NCI-H2081 treated with DMSO at 0.1 percent for 48 hours (cell line): ENCODE measurements at places on chromosomes 2 and 18.

DNA sequence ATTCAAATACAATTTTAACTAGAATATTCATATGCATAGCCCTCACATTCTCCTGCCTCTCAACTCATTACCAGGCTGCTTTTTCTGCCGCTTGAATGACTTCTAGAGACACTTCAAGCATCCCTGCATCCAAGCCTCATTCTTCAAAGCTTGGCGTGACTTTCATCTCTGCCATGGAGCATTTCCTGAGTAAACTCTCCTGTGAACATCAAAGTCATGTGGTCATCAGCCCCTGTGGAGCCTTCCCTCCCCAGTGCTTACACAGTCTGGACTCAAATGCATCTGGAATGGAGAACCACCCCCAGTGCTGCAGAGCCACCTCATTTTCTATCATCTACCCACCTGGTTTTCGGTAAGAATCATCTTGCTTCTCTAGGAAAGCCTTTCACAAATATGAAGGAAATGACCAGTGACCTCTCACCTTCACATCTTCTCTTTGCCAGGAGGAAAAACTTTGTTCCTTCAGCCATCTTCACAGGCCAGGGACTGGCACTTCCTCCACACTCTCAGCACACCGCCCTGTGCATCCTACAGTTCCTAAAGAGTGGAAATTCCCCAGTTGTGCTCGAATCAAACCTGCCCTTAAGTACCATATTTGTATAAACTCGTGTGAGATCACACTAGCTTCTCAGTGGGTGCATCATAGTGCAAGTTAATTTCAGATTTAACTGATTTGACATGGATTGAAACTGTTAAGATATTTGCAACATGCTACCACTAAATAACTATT lies 116.4 kb downstream of the COL6A3 start:
- no peak for DNase-seq

DNA sequence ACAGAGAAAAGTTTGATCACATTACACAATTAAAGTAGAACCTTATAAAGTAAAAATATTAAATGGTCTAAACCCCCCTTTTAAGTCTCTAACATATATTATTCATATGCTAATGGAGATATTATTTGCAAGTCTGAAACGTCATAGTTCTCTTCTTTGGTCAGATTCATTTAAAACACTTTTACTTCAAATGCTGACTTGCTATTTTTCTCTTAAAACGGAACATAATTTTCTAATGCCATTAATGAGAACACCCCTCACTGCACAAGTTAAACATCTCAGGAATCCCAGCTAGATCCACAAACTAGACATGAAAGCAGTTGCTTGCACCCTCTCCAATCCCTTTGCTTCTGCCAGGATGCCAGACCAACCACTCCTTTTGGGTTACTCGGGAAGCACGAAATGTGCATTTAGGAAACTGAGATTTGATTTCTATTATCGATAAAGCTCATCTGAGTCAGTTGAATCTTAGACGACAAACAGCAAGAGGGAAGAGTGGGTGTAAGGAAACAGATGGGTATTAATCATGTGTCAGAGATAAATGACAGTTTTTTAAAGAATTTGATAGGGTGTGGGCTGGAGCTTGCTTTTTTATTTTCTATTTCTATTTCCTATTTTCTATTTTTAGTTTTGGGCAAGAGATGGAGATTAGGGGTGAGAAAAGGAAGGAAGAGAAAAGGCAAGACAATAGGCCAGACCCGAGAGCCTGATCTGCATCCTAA lies 1.5 kb downstream of the ADD2 start:
- no peak for DNase-seq

DNA sequence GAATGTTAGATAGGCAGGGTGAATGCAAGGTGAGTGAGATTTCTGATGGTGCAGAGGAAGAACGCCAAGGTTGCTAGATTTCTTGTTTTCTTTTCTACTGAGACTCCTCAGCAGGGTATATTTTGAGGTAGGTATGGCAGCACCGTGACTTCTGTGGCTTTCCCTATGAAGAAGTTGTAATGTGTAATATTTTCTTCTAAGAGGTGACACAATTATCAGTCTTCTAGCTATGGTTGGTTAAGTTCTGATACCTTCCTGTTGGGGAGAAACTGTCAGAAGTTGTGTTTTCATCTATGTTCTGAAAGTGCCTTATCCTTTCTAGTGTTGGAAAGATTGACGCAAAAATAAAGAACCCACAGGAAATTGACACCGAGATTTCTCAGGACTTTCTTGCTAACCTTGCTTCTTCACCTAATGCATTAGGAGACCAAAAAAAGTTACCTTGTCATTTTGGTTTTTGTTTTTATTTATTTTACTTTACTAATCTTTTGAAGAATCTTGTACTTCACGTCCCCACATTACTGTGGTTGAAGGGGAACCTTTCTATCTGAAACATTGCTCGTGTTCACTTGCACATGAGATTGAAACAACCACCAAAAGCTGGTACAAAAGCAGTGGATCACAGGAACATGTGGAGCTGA lies 11.9 kb downstream of the IL18R1 start:
- DNase-seq, result no peak

DNA sequence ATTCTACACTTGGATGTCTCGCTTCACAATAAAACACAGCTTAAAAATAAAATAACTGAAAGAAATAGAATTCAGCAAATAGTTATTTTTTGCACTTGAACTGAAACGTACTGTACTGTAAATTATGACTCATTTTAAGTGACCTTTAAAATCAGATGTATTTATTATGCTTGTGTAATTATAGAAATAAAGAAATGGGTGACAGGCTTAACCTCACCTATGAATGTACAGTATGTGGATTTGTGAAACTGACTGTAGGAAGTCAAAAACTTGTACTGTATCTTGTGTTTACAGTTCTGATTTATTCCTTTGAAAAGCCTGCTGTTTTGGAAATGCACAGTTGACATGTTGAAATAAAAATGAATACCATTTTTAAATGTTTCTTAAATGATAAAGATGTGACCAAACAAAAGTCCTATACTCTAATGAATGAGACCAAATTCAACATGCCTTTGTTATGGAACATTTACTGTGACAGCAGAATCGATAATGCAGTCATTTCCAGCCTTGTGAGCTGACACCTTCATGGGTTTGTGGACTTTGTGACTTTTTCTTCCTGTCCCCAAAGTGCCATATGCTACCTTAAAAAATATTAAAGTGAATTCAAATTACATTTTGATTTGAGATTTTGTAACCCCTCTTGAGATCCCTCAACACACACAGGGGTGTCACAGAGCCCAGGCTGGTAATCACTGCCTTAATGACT lies 32.7 kb downstream of the NEMP2 start:
- no peak for DNase-seq

DNA sequence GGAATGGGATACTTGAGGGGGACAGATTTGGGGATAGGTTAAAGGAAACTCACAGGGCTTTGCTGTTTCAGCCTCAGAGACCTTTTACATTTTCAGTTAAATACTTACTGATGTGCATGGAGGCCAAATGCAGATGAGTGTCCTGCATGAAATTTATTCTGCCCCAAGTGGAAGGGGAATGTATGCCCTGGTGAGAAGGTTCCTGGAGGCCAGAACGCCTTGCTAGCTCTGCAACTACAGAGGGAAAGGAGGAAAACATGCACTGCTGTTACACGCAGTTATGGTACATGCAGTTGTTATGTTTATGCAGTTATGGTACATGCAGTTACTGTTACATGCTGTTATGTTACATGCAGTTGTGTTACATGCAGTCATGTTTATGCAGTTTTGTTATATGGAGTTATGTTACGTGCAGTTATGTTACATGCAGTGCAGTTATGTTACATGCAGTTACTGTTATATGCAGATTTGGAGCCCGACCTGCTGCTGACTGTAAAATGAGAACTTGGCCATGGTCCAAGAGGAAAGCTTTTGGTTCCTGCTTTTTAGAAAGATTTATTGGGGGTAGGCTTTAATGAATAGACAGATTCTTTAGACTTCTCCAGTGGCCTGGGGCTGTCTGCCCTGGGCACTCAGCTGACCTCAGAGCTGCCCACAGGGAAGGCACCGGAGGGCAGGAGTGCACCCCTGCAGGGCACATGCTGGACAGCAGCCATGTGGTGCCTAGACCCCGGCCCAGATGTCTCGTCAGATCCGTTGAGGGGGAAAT lies 84.1 kb downstream of the LDLRAD4 start:
- no peak for DNase-seq

DNA sequence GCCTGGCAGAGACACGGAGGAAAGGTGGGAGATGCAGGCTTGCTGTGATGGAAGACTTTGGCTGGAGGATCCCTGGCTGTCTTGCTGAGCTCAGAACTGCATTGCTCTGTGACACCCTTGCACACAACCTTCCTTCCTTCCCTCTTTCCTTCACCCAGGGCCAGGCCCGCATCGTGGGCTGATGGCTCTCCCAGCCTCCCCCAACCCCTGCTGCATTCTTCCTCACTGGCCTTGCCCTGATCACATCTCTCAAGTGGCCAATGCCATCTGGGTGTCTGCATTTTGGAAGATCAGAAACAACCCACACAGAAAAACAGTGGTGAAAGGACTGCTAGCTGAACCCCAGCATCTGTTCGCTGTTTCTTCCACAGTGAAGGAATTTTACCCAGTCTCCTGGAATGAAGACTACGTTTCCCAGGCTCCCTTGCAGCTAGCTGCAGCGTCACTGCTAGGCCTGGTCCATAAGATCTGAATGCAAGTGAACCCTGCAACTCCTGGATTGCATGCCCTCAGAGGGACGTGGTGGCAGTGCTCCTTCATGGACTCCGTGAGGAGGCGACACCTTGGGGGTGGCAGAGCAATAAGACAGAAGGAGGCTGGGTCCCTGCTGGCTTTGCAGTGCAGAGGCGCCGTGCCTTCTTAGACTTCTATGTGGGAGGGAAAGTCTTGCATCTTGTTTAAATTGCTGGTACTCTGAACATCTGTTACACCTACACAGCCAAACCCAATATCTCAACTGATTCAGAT lies 78.9 kb upstream of the YWHAQ start:
- no peak for DNase-seq

- DNase-seq, result no peak
These were observed 206.1 kb downstream of the ZFP36L2 start for GRCh38 chr2:43020296-43020695.

GRCh38 chr2:3680548-3681345 lies 22.6 kb upstream of the DCDC2C start:
- no peak for DNase-seq
